ENCODE measurements at places on chromosomes 13 and 19. TPM values are rescaled to one million over a fixed set of nuclear protein-coding genes. Genes with fewer than 3 reads are reported as not detected.

GRCh38 chr13:27024074-27024461 is 147.5 kb downstream of the USP12 start:
- no peak for DNase-seq

SULT2A1 gene
- total RNA-seq, result not detected

DNA sequence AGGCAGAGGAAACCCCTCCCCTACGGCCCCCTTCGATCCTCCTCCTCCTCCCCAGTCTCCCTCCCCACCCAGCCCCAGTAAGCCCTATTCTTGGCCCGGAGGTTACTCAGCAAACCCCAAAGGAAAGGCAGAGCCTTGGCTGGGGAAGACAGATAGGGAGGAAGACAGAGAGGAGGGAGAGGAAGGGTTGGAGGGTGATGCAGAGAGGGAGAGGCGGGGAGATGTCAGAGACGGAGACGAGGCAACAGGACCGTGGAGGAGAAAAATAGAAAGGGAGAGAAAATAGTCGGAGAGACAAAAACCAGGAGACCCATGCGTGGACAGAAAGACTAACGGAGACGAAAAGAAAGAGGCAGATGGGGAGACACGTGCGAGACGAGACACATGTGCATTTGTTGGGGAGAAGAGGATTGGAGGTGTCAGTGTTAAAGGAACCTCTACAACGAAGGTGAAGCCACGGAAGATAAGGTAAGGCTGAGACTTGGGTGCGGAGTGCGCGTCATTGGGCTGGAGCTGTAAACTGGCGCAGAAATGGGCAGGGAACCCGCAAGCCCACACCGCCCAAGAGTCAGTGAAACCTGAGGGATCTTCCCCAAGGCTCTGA is 2.9 kb downstream of the TGFB1 start:
- no peak for DNase-seq

- no peak for DNase-seq
These were observed 68.4 kb downstream of the SPATA13 start for GRCh38 chr13:24228852-24229458.

- DNase-seq, result no peak
These were observed 18.2 kb upstream of the FFAR2 start for GRCh38 chr19:35429698-35430408.

- no peak for DNase-seq
These were observed 738 bp downstream of the DMWD start for GRCh38 chr19:45791744-45792469.

PSG3 gene
- total RNA-seq, result not detected

ZSCAN4 gene
- not detected for total RNA-seq

- no peak for DNase-seq
These were observed 47.9 kb downstream of the COL4A1 start for GRCh38 chr13:110258876-110259631.

DNA sequence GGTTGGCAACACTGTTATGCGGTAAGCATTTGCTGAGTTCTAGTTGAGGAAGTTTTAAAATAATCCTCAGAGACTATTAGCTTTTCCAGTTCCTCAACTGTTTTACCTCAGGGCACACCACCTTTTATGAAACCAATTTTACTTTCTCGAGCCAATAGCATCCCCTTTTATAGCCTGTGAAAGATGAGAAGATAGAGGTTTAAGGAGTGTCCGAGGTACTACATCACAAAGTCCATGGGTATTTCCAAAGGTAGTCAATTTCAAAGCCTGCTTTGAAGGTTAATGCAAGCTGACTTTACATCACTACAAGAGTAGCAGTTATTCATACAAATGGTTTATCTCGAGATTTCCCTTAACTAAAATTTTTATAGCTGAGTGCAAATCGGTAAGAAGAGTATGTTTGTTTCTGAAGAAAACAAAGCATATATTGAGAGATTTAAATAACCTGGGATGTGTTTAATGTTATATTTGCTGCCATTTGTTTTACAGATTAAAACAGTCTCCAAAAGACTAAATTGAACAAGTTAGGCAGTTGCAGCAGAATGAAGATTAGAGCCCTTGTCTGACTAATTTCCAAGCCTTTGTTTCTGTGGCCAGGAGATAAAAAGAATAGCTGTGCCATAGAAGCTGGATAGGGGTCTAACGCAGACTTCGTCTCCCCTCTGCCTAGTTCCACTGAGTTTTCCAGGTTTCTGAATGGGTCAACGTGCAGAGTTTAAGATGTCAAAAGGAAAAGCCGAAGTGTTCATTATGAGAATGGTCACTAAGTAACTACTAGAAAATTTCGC is 74.7 kb upstream of the TRPC4 start:
- no peak for DNase-seq

FBXO17 gene
- total RNA-seq, result 1.7 TPM

Data from Right ventricle myocardium superior (tissue), 1 donor.